Activated CD4-positive, alpha-beta T cell treated with anti-CD3 and anti-CD28 coated beads, Interleukin-2, amount 50 U/mL, for 16 hours (primary cell): ENCODE measurements at places on chromosomes 6 and 20.
A peak's percentile ranks its signal among the peaks of the same experiment; 100 is the strongest.

DNA sequence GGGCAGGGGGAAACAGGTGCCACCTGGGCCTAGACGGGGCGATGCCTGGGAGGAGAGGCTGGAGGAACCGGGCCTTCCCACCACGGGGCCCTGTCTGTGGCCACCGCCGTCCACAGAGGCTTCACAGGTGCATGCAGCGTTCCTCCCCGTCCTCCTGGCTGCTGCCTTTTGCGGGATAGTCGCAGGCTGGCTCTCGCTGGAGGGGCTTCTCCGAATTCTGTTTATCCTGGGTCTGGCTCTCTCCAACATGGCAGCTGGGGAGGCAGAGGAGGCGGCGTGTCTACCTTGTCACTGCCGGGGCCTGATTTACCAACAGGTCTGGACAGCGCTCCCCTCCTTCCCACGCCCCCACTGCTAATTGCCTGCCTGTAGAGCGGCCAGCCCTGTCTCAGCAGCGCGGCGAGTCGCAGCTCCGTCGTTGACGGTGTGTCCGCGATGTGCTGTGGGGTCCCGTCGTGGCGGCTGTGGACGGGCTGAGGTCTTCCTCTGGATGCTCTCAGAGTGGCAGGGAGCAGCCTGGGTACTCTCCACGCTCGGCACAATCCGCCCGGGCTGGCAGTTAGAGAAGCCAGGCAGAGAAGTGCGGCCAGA lies 262.9 kb downstream of the TAF4 start:
- DNase-seq: no peak

- no peak for DNase-seq
Measured at GRCh38 chr6:43896329-43897255, 126.6 kb downstream of the VEGFA start.

GRCh38 chr6:30570740-30571074 lies 535 bp upstream of the ABCF1 start:
- DNase-seq: no peak

- no peak for DNase-seq
Measured at GRCh38 chr6:159398633-159399032, 229.4 kb downstream of the FNDC1 start.

DNA sequence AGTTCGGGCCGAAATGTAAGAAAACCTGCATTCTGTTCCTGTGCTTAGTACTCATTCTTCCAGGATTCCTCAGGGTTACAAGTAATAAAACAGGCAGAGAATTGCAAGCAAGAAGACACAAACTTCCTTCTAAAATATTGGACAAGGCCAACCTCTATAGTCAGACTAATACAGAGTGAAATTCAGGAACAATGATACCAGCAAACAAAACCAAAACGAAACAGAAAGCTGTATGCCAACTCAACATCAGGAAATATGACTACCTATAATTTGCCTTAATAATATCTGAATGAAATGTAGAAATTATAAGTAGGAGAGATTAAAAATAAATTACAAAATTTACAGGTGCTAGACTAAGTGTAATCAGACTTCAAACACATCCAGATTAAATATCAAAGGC lies 238.8 kb downstream of the HIVEP2 start:
- DNase-seq: no peak

DNA sequence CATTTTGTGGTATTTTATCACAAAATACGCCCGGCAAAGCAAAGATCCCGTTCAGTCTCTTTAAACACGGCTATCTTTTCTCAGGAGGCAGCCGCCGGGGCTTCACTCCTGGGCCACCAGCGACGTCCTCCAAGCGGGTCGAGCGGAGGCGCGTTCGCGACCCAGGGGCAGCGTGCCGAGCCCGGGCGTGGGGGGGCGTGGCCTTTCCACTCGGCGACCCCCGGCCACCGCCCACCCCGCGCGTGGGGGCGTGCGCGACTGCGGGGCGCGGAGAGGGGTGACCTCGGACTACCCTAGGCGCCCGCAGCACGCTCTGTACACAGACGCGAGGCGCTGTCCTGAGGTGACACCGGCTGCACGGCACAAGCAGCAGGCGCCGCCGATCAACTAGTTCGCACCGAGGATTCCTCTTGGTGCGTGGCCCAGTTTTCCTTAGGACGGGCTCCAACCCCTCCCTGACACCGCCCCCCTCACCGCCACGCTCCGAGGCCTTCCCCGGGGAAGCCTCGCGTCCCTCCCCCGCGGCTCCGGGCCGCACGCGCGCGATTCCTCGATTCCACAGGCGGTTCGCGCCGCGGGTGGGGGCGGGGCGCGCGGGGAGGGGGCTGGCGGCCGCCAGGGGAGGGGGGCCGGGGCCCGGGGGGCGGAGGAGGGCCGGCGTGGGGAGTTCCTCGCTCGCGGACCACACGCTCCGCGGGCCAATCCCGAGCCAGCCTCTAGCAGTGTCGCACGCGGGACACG lies 1.1 kb upstream of the JARID2 start:
- peak; percentile 52 for DNase-seq

- DNase-seq: no peak
Measured at GRCh38 chr6:163526346-163526745, 111.8 kb downstream of the QKI start.

DNA sequence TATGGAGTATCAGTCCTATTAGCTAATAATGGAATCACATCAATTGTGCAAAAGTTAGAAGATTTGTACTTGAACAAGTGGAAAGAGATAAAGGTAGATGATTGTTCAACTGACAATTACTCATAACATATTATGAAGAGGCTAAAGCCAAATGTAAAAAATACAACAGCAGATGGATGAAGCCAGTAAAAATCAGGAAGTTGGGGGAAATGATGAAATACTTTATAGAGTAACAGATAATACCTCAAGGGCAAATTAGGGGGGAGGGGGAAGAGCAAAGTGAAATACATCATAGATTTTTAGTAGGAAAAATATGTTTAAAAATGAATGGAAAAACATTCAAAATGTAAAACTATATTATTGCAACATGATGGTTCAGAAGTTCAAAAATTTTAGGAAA lies 114.0 kb downstream of the PDSS2 start:
- no peak for DNase-seq

DNA sequence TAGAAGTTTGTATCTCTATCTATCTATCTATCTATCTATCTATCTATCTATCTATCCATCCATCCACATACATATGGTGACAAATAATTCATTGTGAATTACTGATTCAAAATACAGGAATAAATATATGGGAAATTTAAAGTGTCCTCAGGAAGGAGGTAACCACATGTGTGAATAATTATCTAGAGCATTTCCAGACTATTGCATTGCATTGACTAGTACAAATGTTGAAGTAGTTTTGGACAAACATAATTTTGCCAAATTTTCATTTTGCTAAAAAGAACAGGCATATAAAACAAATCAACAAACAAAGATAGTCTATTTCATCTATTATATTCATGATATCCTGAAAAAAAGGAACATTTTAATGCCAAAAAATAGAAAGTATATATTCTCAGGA lies 192.7 kb downstream of the UTRN start:
- no peak for DNase-seq

- DNase-seq: peak; percentile 15
Measured at GRCh38 chr20:34920055-34920454, 35.6 kb downstream of the GSS start.

- no peak for DNase-seq
Measured at GRCh38 chr20:47578543-47578942, 76.9 kb downstream of the NCOA3 start.

DNA sequence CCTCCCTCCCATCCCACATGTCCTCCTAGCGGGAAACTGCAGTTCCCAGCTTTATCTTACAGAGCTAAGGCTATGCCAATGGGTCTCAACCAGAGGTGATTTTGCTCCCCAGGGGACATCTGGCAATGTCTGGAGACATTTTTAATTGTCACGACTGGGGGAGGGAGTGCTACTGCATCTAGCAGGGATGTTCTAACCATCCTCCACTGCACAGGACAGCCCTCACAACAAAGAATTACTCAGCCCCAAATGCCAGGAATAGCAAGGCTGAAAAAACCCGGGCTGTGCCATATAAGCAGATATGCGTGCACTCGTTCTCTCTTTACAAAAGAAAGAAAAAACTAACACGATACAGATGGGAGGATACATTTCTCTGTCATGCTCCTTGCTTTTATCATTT lies 8.5 kb downstream of the MRPS18A start:
- no peak for DNase-seq

GRCh38 chr6:24838994-24839393 lies 40.3 kb upstream of the ARMH2 start:
- no peak for DNase-seq

- no peak for DNase-seq
Measured at GRCh38 chr6:150196942-150197745, 54.3 kb downstream of the PPP1R14C start.

- no peak for DNase-seq
Measured at GRCh38 chr6:41352396-41352795, 17.0 kb downstream of the NCR2 start.

- DNase-seq: no peak
Measured at GRCh38 chr20:63024573-63025392, 18.0 kb upstream of the BHLHE23 start.

DNA sequence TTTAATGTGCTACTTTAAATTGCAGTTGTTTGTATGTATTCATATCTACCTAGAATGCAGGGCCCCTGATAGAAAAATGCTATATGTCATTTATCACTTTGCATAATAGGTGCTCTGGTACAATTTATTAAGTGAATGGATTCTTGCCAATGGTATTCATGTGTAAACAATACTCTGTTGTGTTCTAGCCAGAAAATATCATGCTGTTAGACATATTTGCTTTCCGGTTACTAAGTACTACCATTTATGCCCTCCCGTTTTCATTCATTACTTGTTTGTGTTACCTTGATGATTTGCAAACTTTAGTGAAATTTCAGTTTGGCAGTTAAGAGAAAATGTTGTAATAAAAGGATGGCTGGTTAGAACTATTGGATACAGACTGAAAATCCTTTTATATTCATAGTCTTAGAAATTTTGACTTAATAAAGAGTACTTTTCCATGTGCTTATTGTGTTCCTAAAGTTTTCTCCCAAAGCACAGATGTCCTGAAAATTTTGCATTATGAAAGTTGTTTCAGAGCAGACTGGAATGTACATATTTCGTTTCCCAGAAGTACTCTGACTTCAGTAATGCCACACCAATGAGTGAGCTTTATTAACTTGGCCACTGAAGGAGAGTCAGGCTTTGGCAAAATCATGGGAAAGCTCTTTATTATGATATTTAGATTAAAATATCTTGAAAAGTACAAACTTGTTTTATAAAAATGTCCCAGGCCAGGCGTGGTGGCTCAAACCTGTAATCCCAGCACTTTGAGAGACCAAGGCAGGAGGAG lies 31.5 kb downstream of the RPF2 start:
- no peak for DNase-seq

GRCh38 chr20:39944861-39945260 lies 744.2 kb downstream of the MAFB start:
- no peak for DNase-seq

DNA sequence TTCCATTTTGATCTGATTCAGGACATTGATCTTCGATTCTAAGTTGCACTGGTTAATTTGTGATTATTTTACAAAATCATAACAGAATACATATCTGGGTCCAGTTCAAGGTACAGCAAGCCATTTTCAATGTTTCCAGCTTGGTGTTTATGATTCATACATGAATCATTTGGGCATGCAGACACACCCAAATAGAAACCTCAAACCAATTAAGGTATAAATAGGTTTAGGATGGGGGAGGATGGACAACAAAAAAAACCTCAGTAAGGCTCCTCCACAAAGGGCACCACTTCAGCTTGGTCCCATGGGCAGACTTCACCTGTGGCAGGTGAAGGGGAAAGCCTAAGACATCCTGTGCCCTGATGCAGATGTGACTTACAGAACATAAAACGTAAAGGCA lies 192.7 kb downstream of the KHDC1L start:
- DNase-seq: peak; percentile 10

DNA sequence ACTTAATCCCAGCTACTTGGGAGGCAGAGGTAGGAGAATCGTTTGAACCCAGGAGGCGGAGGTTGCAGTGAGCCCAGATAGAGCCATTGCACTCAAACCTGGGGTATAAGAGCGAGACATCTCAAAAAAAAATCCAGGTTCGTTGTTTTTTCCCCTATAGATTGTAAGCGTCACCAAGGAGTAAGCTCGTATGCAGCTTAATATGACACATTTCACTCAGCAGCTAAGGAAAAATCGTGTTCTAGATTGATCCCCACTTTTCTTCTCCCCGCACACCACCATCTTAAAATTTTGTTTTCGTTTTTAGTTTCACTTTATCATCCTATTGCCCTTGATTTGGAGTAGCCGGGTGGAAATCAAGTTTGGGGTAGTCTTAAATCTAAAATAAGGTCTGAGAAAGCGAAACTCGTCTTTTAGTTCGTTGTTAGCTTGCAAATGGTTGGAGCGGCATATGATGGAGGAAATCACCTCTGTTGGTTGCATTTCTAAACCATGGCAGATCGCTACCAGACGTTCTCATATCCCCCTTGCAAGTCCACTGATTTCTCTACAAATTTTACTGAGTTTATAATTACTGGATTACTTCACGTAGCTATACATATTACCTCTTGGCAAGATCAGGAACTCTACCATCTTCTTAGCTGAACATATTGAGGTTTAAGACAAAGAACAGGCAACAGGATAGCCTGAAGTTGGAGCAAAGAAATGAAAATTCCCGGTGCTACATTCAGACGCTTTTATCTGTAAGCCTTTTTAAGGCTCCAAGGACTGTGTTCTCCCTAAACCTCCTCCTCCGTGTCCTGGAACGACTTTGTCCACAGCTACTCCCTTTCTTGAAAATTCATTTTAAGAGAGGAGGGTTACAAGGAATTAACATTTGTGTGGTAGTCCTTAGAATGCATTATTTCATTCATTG lies 91.1 kb upstream of the BTN3A2 start:
- peak; percentile 64 for DNase-seq

DNA sequence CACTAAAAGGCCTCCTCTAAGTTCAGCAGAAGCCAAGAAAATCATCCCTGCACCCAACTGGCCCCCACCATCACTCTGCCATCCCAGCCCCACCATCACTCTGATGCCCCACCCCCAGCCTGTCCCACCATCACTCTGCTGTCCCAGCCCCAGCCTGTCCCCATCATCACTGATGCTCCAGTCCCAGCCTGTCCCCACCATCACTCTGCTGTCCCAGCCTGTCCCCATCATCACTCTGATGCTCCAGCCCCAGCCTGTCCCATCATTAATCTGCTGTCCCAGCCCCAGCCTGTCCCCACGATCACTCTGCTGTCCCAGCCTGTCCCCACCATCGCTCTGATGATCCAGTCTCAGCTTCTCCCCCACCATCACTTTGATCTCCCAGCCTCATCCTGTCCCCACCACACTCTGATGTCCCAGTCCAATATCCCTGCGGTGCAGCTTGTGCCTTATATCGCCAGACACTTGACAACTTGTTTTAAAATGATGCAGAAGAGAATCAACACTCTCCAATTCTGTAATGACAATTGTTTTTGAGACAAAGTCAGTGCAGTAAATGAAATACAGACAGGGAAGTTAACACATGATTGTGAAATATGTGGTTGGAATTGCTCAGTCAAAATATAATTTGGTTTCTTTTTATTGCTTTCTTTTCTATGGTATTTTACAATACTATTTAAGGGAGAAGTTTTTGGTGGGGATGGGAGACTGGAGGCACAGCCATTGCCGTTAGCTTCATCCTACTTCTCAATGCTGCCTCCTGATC lies 100.8 kb downstream of the TNFAIP3 start:
- DNase-seq: peak; percentile 25

- DNase-seq: no peak
Measured at GRCh38 chr6:32607263-32607987, 17.8 kb upstream of the HLA-DRB1 start.

GRCh38 chr20:3543901-3544507 lies 73.2 kb downstream of the ATRN start:
- DNase-seq: no peak
